Thoracic aorta (tissue), 2 donors: ENCODE measurements at places on chromosomes 16 and 17. TPM values are rescaled to one million over a fixed set of nuclear protein-coding genes. Genes with fewer than 3 reads are reported as not detected.

The TEKT5 gene
- not detected for total RNA-seq

DNA sequence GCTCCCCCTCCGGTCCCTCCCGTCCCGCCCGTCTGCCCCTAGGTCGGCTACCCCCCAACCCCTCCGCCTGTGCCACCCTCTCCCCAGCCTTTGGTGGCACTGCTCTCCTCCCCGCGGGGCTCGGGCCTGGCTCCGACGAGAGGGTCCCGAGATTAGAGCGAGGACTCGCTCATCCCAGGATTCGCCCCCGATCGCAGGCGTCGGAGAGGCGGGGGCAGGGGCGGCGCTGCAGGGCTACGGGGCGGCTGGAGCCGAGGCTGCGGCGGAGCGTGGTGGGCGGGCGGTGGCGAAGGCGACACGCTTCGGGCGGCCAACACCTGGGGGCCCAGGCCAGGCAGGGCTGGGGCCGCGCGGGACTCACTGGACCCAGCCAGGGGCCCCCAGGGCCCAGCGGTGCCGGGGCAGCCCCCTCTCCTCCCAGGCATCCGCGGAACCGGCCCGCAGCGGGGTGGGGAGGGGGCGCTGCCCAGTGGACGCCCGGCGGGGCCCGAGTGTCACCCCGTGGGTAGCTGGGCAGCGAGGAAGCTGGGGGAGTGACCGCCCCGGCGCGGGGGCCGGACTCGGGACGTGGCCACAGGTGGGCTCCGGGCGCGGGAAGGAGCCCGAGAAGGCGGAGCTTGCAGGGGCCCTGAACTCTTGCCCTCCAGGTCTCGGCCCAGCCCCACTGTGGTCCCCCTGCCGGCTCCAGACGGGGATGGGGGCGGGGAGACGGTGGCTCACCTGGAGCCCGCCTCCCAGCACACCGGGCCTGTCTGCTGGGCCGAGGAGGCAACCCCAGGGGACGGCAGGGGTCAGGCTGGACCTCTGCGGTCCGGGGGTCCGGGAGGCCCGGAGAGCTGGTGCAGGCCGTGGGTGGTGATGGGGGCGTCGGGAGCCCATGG, 1.5 kb downstream of the MGAT5B start:
- H3K27ac ChIP-seq, result no peak overlapping the region
- no peaks in the 10 kb centered on the region for H3K36me3 ChIP-seq
- DNase-seq, result no peak

GRCh38 chr17:41013181-41013580, 4.3 kb upstream of the KRTAP3-1 start:
- H3K4me3 ChIP-seq, result no peak overlapping the region
- H3K27ac ChIP-seq, result no peak overlapping the region
- no peaks in the 10 kb centered on the region for H3K4me1 ChIP-seq
- no peaks in the 10 kb centered on the region for H3K36me3 ChIP-seq

- H3K27ac ChIP-seq, result no peak overlapping the region
- H3K4me1 ChIP-seq, result no peaks in the 10 kb centered on the region
- no peaks in the 10 kb centered on the region for H3K36me3 ChIP-seq
- no peak for DNase-seq
These were observed 535.2 kb downstream of the RBFOX1 start for GRCh38 chr16:7867831-7868230.

DNA sequence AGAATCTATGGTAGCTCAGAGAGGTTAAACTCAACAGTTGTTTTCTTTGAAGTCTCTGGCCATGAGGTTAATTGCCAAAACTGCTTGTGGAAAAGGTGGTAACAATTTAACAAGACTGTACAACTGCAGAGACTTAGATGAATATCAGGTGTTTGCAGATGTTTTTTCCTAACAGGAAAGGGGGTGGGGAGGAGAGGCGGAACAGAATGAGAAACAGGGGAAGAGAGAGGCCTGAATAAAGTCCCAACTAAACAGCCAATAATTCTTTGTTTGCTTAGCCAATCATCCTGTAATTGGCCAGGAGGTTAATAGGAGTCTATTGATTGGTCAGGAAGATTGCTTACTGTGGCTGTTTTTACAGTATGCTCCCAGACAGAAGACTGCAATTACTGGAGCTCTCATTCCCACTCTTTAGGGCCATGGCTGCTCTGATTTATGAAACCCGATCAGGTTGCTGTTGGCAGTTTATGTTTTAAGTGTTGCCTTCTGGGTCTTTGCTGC, 249.7 kb upstream of the TBX2 start:
- H3K27me3 ChIP-seq, result no peaks in the 10 kb centered on the region
- H3K4me3 ChIP-seq, result no peak overlapping the region
- no peaks in the 10 kb centered on the region for H3K36me3 ChIP-seq
- DNase-seq, result no peak
- H3K27ac ChIP-seq, result no peak overlapping the region
- H3K4me1 ChIP-seq, result no peaks in the 10 kb centered on the region

DNA sequence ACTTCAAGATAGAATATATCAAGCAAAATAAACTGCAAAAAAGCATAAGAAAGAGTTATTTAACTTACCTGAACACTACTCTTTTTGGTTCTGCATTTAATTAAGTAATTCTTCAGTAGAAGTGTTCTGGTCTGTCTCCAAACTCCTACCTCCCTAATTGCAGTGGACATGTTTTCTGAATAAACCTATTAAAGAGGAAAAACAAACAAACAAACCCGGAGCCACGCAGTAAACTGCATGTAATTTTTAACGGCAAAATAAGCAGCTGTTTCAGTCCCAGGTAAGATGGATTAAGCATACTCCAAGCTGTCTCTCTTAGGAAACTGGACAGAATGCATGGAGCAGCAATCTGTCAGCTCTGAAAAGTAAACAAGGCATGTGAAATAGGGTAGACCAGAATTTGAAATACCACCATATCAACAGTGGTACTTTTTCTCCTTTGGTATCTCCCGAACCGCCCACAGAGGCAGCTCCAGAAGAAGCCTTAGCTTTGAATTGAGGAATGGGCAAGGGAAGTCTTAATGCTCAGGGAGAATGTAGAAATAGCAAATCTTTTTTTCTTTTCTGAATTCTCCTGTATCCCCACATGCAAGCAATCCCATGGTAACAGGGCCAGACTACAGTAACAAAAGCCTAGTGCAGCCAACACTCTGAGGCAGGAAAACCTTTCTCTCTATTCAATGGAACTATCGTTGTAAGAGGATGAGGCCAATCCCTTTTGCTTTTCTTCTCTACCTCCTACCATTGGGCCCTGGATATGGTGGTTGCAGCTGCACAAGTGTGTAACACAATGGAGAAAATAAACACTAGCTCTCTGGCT, 12.5 kb downstream of the ABCA5 start:
- no peaks in the 10 kb centered on the region for H3K4me1 ChIP-seq
- no peaks in the 10 kb centered on the region for H3K36me3 ChIP-seq
- H3K27me3 ChIP-seq, result no peaks in the 10 kb centered on the region
- H3K4me3 ChIP-seq, result no peak overlapping the region
- H3K27ac ChIP-seq, result no peak overlapping the region
